Activated naive CD8-positive, alpha-beta T cell treated with anti-CD3 and anti-CD28 coated beads, Interleukin-2, amount 50 U/mL, for 24 hours (primary cell): ENCODE measurements at places on chromosomes 4 and X.

DNA sequence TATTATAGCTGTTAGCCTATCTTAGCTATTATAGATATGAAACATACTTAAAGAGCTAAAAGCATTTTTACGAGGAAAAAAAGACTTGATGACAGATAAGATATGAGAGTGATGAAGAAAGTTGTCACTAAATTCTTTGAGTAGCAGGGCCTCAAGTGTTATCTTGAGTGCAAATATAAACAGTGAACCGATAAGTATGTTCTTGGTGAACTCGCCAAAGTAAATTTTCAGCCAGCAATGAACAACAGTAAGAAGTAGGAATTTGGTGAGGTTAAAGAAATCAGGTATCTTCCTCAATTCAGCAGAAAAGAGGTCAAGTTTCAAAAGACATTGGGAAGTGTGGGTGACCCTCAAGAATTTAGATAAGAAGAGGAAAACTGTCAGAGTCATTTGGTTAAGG lies 471.8 kb upstream of the FTHL17 start:
- no peak for DNase-seq

GRCh38 chr4:37837446-37837845 lies 11.0 kb downstream of the PGM2 start:
- DNase-seq, result no peak

DNA sequence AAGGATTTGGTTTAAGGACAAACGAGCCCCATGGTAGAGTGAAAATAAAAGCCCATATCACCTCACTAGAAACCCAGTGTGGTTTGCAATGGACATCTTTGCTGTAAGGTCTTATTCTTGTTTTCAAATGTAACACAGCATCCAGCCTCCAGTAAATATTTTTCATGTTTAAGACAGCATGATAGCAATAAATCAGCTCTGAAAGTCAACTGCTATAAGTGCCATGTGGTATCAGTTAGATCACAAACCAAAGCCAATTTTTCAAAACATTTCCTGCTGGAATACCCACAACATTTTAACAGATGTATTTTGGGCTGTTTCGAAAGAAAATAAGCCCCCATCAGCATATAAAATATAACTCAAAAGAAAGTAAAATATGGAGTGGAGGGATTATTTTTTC lies 24.0 kb upstream of the SCML1 start:
- DNase-seq, result no peak

DNA sequence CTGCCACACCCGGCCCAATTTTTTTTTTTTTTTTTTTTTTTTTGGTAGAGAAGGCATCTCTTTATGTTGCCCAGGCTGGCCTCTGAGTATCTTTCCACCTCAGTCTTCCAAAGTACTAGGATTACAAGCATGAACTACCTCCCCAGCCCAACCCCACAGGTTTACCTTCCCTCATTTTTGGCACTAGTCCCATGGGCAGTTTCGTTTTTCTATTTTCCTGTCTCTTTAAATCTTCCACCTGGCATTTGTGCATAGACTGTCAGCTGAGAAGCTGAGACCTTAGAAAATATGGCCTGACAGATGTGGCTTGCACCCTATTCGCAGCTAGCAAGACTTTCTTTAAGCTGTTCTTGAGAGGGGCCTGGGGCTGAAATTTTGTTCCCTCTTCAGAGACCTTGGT lies 27.9 kb downstream of the TNIP2 start:
- DNase-seq, result no peak

- DNase-seq, result no peak
Measured at GRCh38 chr4:110400086-110400485, 75.9 kb upstream of the ENPEP start.

- DNase-seq, result no peak
Measured at GRCh38 chr4:38452542-38452941, 211.5 kb upstream of the KLF3 start.

- no peak for DNase-seq
Measured at GRCh38 chrX:47151435-47151834, 6.4 kb downstream of the RBM10 start.
